ENCODE measurements at places on chromosomes 1 and 21. TPM values are rescaled to one million over a fixed set of nuclear protein-coding genes. Genes with fewer than 3 reads are reported as not detected.

Gene TMEM9
- 79.9 TPM for total RNA-seq

Gene PATJ
- 45.8 TPM for total RNA-seq

- no peak for DNase-seq
These were observed 66.9 kb downstream of the GNG12 start for GRCh38 chr1:67766141-67766978.

DNA sequence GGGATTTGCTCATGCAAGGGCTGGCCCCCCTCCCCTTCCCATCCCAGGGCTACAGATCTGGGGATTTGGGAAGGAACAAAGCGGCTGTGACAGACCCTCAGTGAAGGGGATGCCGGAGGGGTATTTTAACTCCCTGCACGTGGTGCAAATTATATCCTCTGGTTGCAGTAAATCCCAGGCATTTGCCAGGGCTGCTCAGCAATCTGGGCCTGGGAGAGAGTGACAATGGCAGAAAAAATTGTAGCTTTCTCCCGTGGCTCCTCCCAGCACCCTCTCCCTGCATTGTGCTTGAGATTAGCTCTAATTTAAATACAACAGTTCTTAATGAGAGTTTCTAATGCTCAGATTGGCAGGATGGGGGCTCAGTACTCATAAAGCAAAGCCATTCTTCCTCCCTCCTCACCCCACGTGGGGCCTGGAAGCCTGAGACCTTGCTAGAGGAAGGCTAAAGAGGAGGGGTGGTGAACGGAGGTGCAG lies 129.9 kb upstream of the CD34 start:
- no peak for DNase-seq

DNA sequence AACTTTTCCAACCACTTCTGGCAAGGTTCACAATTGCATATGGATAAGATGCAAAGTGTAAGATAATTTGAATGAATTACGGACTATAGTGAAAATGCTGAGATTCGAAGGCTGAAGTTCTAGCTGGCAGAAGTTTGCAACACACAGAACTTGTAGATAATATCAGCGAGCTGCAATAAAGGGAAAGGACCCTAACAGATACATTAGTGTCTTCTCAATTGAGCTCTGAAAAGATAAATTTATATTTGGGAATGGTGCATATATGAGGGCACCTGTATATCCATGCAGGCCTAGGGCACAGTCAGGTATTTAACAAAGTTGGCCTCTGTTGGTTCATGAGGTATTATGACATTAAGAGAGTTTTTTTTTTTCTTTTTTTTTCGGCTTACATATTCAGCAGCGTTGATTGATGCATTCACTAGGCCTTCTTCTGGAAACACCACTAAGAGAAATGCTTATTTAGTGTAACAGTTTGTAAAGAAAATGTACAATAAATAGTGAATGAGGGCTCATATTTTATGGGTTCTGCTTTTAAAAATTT lies 2.2 kb downstream of the NFIA start:
- no peak for DNase-seq

- peak; percentile 78 for DNase-seq
These were observed at the start of gene ASTN1 for GRCh38 chr1:177164380-177165068. Gene ASTN1, minus strand, starts transcription at chr1:177164712. Its CDS starts 36 bp downstream, at chr1:177164676.

GRCh38 chr1:155801149-155801548 lies 55.9 kb downstream of the GON4L start:
- no peak for DNase-seq

All from H1 (cell line).